Stimulated activated CD8-positive, alpha-beta memory T cell treated with anti-CD3 and anti-CD28 coated beads, Interleukin-15, amount 100 ng/mL, for 48 hours (primary cell): ENCODE measurements at places on chromosomes 16 and 17.

- DNase-seq: no peak
These were observed 210.3 kb downstream of the SNX29 start for GRCh38 chr16:12186774-12187335.

DNA sequence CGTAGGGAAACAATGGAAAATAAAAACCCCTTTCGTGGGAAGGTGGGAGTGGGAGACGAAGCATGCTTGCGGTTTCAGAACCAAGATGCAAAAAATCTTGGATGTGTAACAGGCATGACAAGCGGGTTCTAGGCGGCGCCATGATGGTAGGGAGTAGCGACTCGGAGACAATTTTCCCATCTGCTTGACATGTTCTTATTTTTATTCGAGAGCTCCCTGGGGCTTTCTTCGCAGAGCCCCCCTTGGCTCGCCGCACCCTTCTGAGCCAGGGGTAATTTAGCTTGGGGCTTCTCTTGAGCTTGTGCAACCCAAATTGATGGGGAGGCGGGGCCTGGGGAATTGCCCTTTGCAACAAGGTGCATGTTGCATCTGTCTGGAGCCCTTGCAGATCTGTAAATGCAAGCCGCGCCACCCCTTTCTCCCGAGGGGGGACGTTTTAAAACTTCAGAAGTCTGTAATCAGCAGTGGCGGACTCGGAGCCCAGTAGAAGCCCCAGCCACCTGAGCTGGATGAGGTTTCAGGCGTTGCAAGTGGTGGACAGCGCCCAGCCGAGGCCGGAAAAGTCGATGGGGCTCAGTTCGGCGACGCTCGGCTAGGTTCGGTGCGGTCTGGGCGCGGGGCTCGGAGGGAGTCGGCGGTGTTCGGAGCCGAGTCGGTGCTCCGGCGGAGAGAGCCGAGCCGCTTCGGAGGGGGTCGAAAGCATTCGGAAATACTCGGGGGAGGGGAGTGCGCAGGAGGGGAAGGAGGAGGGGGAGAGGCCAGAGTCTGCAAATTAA, 2.9 kb downstream of the GNAO1 start:
- peak; percentile 56 for DNase-seq

DNA sequence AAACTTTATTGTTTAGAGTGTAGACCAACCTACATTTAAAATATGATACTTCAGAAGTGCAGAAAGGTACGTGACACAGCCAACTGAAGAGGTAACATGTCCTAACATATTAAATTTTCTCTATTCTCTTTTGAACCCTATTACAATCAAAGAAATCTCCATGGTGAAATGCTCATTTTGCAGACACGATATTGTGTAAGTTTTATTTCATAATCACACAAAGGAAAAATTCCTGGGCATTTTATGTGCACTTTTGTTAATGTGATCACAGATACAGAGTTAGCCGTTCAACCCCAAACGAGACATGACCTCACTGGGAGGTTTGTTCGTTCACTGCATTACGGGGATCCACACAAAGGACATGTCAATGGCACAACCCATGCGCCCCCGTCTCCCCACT, 21.8 kb downstream of the KCNJ16 start:
- no peak for DNase-seq

GRCh38 chr16:86987746-86988670, 329.2 kb downstream of the C16orf95 start:
- DNase-seq: no peak

DNA sequence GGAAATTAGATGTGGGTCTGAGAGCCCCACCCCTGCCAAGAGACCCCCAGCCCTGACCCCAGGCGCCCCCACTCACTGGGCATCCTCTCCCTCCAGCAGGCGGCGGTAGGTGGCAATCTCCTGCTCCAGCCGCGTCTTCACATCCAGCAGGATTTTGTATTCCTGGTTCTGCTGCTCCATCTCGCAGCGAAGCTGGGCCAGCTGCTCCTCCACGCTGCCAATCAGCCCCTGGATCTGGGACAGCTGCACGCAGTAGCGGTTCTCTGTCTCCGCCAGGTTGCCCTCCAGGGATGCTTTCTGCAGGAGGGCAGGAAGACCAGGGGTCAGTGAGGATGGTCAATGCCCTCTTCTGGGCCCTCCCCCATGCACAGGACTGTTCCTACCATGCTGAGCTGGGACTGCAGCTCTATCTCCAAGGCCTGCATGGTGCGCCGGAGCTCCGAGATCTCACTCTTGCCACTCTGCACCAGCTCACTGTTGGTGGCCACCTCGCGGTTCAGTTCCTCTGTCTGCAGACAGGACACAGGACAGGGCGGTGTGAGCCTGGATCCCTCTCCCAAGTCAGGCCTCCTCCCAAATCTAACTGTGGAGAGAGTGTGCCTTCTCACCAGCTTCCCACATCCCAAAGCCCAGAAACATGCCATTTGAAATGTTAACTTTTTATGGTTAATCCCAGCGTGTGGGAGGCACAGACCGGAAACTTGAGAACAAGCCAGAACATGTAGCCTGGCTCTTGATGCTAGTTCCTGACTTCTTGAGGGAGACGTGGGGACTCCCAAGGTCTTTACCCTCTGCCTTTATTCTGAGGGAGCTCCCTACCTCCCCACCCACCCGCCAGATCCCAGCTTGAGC, 3.6 kb downstream of the KRT17 start:
- DNase-seq: no peak

GRCh38 chr17:60926466-60927183, 249.0 kb downstream of the BCAS3 start:
- DNase-seq: no peak

DNA sequence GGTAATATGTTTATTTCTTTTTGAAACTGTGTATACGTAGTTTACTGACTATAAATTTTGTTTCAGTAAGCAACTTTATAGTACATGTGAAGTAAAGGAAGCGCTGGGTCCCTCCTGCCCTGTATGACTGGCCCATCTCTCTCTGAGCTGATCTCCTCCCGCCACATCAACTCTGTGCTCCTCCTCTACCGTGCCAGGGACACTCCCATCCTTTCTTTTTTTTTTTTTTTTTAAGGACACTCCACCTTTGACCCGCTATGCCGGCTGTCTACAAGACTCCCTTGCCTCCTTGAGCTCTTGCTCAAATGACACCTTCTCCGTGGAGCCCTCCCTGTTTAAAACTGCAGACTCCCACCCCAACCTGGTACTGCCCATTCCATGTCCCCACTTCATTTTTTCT, 35.5 kb downstream of the ERN1 start:
- DNase-seq: no peak

GRCh38 chr17:5592382-5592781, 8.1 kb upstream of the NLRP1 start:
- no peak for DNase-seq

GRCh38 chr16:87845807-87846619, 23.3 kb downstream of the SLC7A5 start:
- no peak for DNase-seq

GRCh38 chr16:69767459-69768229, 5.5 kb downstream of the WWP2 start:
- DNase-seq: no peak

DNA sequence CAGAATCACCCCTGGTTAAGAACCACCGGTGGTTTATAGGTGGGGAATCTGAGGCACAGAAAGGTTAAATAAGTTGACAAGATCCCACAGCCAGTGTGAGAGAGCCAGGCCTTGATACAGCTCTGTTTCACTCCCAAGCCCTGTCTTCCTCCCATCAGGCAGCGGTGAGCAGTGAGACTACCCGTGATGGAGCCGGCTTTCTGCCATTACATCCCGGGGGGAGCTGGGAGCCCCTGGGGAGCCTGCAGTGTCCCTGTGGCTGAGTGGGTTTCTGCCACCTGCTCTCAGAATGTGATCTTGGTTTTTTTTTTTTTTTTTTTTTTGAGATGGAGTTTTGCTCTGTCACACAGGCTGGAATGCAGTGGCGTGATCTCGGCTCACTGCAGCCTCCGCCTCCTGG, 66.4 kb downstream of the ABCC1 start:
- DNase-seq: no peak

- no peak for DNase-seq
These were observed 69.3 kb upstream of the TOB1 start for GRCh38 chr17:50935221-50935995.

DNA sequence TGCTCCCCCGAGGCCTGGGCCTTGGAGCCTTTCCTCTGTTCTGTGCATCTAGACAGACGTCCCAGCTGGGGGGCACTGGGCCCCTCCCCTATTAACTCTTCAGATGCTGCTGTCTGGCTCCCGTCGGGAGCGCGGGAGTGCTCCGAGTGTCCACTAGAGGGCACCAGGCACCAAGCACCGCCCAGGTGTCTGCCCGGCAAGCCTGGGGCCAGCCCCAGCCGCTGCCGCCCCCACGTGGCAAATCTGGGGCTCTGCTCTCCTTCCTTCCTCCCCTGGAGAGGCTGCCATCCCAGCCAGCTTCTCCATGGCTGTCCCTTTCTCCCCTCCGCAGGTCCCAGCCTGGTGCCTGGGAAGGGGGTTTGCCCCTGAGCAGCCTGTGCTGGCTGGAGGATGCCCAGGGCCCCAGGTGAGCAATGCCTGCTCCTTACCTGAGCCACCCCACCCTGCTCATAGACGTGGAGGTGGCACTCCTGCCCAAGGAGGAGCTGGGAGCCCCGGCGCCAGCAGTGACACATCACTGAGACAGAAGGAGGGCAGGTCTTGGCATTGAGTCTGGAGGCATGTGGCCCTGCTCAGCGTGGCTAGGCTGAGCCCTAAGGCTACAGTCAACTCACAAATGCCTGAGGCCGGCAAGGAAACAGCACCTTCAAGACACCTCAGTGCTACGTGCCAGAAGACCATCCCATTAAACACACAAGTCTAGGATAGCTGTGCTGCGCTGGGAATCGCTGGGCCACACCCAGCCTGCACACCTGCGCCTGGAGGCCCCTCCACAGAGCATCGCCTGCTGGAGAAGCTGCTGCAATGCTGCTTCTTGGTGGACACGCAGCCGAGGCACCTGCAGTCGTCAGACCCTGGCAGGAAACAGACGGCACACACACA, 19.7 kb downstream of the TMEM235 start:
- peak; percentile 79 for DNase-seq

- DNase-seq: no peak
These were observed 25.9 kb downstream of the OGFOD1 start for GRCh38 chr16:56477096-56477878.

GRCh38 chr17:7704601-7705268, at the start of gene EFNB3:
Gene EFNB3, plus strand, starts transcription at chr17:7705202. Its CDS starts 397 bp downstream, at chr17:7705599.
- no peak for DNase-seq

GRCh38 chr17:81120695-81121621, 44.3 kb upstream of the PVALEF start:
- DNase-seq: no peak

GRCh38 chr17:64212122-64212521, 50.9 kb downstream of the TEX2 start:
- no peak for DNase-seq

- no peak for DNase-seq
These were observed 1.8 kb upstream of the FDXR start for GRCh38 chr17:74874615-74875037.

- DNase-seq: no peak
These were observed 49.3 kb upstream of the CDR2 start for GRCh38 chr16:22423716-22424115.

DNA sequence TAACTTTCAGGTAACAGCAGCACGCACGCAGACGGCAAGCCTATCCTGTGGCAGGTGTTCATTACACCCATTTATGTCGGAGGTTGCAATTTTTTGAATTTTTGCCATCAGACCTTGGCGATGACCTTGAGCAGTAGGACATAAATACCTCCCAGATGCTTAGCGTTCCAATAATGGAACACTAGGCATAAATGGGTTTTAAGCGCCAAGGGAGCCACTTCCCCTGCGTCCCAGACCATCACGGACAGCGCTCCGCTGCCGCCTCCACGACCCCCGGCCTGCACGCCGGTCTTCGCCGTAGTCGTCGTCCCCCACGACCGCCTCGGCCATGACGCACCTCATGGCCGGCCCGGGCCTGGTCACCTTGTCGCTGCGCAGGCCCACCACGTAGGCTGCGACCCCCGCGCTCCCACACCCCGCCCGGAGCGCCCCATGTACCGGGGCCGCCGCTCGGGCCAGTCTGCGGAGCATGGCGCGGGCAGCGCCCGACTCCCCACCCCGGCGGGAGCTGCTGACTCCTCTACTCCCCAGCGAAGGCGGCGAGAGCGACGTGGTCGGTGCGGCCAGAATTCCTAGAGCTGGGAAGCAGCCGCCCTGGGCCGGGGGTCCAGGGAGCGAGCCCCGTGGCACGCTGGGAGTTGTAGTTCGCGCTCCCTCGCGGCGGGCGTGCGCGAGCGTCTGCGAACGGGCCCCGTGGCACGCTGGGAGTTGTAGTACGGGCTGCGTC, 22.7 kb downstream of the TMEM235 start:
- DNase-seq: peak; percentile 73

DNA sequence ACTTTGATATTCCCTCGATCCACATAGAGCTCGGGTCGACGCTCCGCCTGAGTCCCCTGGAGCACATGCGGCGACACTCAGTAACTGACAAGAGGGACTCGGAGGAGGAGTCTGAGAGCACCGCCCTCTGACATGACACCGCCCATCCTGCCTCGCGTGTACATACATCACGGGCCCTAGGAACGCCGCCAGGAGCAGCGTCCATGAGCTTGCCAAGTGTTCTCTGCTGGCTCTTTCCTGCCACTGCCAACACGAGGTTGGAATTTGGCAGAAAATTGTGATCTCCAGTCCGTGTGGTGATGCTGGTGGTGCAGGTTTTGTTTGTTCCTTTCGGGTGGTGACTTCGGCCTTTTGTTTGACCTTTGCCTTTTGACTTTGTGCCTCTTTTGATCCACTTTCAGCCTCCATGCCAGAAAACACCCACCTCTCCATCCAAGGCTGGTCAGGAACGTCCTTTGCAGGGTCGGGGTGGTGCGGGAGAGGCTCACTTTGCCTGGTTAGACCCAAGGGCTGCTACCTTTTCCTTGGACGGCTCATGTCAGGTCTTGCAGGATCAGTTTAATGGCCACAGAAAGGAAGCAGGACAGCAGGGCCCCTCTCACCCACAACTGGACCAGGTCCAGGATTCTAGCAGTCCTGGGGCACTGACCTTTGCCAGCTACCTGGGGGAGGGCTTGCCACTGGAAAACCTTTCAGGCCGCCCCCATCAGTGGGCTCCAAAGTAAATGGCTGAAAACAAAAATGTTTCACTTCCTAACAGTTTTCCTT, 27.6 kb downstream of the ELAC2 start:
- DNase-seq: no peak

- DNase-seq: no peak
These were observed 392 bp upstream of the HID1 start for GRCh38 chr17:74972973-74973328.

DNA sequence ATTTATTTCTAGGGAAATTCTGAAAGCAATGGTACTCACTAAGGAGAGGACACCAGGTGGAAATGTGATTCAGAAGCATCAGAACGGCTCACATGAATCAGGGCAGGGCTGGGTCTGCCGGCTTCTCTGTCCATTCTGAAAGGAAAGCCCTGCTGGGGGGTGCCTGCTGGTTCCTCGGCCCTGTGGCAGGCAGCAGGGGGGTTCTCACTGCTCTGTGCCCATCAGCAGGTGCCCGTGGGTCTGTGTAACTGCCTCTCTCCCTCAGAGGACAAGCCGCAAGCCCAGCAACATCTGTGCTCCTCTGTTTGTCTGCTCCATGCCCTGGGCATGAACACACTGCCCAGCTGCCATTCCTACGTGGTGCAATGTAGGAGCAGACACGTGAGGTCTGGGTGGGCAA, 74.9 kb upstream of the ZNF423 start:
- no peak for DNase-seq
